Right lobe of liver (tissue), 6 donors: ENCODE measurements at places on chromosomes 1 and 21. TPM values are rescaled to one million over a fixed set of nuclear protein-coding genes. Genes with fewer than 3 reads are reported as not detected.

- H3K4me1 ChIP-seq: no peaks in the 10 kb centered on the region
- H3K36me3 ChIP-seq: no peaks in the 10 kb centered on the region
- H3K4me3 ChIP-seq: no peak overlapping the region
- no peak overlapping the region for H3K27ac ChIP-seq
- DNase-seq: no peak
These were observed 33.4 kb downstream of the MEGF6 start for GRCh38 chr1:3577711-3578432.

DNA sequence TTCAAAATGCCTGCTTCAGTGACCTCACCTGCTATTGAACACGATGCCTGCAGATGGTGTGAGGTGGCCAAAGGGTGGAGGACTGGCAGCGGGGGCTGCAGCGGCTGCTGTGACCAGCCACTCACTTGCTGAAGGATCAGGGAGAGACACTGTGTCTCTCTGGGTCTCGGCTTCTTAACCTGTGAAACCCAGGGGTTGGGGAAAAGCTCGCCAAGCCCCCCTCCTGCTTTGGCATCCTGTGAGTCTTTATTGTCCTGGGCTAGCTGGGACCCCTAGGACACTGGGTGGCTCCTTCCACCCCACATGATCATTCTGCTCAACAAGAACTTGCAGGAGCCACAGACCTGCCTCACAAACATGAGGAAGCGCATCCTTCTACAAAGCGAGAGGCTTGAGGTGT, 112.8 kb downstream of the SIM2 start:
- H3K4me3 ChIP-seq: no peak overlapping the region
- no peak for DNase-seq
- no peak overlapping the region for H3K27ac ChIP-seq
- no peaks in the 10 kb centered on the region for H3K27me3 ChIP-seq
- H3K36me3 ChIP-seq: no peaks in the 10 kb centered on the region

DNA sequence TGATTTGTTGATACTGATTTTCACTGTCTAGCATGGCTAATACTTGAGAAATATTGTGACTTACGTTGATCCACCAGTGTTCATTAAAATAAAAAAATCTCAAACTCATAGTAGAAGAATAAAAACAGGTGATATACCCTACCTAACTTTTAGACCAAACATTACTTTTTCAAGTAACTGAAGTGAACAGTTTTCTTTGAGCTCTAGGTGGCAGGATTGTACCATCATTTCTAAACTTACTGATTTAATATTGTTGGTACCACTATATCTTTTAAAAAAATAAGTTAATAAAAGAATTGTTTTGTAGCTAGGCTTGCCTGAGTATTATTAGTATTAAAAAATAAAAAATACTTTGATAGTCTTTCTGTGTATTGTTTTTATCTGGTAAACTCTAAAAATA, 21.5 kb downstream of the CDC73 start:
- no peaks in the 10 kb centered on the region for H3K36me3 ChIP-seq
- H3K27ac ChIP-seq: no peak overlapping the region
- H3K4me3 ChIP-seq: no peak overlapping the region
- H3K27me3 ChIP-seq: no peaks in the 10 kb centered on the region
- no peaks in the 10 kb centered on the region for H3K4me1 ChIP-seq
- DNase-seq: no peak

- H3K27me3 ChIP-seq: no peaks in the 10 kb centered on the region
- H3K36me3 ChIP-seq: no peaks in the 10 kb centered on the region
- no peak overlapping the region for H3K27ac ChIP-seq
- peak; percentile 38 for DNase-seq
- H3K4me1 ChIP-seq: peaks cover 41% of the 10 kb centered on the region
- H3K4me3 ChIP-seq: no peak overlapping the region
These were observed 45.8 kb downstream of the TTC39A start for GRCh38 chr1:51284487-51284954.

DNA sequence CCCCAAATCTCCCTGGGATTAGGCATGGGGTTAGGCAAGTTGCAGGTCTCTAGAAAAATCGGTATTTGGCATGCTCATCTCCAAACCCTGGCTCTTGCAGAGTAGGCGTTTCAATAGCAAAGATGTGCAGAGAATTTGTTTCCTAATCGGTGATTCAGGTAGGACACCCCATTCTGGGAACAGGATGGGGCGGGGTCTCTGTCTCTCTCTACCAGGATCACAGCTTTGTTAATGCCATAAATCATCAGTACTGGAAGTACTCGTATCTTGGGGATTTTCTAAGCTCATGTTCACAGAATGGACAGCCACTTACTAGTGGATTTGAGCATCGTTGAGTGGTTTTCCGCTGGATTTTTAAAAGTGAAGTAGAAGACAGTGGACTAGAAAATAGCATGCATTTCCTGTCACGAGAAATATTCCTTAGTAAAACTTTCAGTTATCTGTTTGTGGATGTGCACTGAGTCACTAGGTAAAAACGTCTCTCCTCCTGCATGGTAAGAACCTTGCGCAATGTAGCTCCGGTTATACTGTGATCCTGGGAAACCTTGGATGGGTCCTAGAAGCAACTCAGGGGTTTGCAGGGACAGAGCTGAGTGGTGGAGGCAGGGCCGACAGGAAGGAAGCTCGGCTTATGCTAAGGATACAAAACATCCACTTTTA, 5.1 kb downstream of the TMEM51 start:
- DNase-seq: no peak
- H3K36me3 ChIP-seq: no peaks in the 10 kb centered on the region
- no peaks in the 10 kb centered on the region for H3K27me3 ChIP-seq
- no peaks in the 10 kb centered on the region for H3K4me1 ChIP-seq
- no peak overlapping the region for H3K4me3 ChIP-seq
- H3K27ac ChIP-seq: peak overlapping the region; percentile 38

The C4BPB gene
- 328 TPM for total RNA-seq

The CSMD2 gene
- total RNA-seq: 0.09 TPM

The FTCD gene
- 141 TPM for total RNA-seq

The LEPR gene
- 264 TPM for total RNA-seq

The RAB3B gene
- total RNA-seq: 9.7 TPM

The MASP2 gene
- total RNA-seq: 188 TPM
